Naive thymus-derived CD4-positive, alpha-beta T cell (primary cell): ENCODE measurements at places on chromosomes 12 and 14.
A peak's percentile ranks its signal among the peaks of the same experiment; 100 is the strongest.

DNA sequence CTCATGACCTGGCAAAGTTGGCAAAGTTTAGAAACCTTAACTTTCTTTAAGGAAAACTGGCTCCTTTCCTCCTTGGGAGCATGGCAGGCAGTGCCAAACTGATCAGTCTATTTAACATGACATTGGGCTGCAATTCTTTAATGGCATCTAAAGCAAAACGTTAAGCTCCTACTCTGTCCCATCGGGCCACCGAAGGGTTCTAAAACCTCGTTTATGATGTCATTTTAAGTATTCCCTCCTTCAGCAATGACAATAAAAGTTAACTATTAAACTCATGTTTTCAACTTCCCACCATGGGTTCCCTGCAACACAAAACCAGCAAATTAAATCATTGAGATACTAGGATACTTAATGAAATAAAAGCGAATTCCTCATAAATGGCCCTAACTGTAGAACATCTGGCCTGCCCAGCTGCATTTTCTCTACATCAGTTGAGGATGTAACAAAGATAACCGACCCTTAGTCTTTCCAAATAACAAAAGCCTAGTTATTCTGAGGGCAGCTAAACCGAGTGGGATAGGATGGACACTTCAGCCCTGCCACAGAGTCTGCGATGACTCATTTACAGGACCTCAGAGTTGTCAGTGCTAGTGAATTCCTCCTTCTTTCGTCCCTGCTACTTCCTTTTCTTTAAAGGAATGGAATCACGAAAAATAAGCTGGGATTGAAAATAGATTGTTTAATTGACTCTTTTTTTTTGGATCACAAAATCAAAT, 34.5 kb upstream of the RIC8B start:
- no peak for DNase-seq

- no peak for DNase-seq
Observed at GRCh38 chr12:93380480-93381121, 2.9 kb downstream of the NUDT4 start.

- DNase-seq = no peak
Observed at GRCh38 chr14:64659366-64659765, 44.9 kb upstream of the PLEKHG3 start.

DNA sequence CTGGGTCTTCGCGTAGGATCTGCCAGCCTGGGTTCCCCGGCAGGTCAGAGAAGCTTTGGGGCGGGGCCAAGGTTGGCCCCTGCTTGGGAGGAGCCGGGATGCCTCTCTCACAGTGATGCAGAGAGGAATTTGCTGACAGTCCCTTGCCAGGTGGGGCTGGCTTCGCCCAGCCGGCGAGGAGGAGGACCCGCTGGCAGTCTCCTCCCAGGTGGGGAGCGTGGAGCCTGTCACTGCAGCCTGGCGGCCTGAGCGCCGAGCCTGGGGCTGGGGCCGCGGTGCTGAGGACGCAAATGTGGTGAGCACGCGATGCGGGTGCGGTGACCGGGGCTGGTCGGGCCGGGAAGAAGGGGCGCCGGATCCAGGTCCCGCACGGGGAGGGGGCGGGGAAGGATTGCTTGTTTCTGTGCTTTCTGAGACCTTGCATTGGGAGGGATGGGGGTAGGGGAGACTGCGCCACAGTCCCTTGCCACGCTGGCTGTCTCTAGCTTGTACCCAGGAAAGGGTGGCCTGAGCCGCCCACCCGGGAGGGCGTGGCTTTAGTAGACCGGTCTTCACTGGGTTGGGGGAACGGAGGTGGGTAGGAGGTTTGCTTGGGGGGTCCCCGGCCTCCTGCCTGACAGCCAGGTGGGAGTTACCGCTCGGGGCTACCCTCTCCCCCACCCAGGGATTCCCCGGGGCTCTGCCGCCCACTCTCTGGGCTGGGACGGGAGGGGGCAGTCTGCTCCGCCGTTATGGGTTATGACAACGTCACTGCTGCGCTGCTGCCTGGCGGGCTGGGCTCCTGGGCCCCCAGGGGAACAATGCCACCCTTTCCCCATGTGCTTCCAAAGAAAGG, at the start of gene TMEM63C:
TSS of gene TMEM63C (plus strand) at position 196 of the 835 bp plus-strand sequence. CDS start 37,016 bp downstream, outside the sequence.
- DNase-seq = peak; percentile 25

DNA sequence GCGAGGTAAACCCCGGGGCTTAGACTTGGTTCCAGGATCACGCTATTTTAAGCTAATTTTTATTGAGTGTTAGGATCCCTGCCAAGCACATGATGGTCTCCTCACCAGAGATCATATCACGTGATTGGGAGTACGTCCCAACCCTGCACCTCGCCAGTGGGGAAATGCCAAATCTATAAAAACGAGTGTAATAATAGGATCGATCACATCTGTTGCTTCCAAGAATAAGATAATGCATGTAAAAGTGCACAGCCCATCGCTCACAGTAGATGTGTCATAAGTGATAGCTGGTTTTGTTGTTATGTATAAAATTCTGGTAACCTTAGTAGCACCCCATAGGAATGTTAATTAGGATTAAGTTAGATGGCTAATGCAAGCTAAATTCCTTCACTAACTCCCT, 581.0 kb upstream of the TMEM132C start:
- DNase-seq = no peak

DNA sequence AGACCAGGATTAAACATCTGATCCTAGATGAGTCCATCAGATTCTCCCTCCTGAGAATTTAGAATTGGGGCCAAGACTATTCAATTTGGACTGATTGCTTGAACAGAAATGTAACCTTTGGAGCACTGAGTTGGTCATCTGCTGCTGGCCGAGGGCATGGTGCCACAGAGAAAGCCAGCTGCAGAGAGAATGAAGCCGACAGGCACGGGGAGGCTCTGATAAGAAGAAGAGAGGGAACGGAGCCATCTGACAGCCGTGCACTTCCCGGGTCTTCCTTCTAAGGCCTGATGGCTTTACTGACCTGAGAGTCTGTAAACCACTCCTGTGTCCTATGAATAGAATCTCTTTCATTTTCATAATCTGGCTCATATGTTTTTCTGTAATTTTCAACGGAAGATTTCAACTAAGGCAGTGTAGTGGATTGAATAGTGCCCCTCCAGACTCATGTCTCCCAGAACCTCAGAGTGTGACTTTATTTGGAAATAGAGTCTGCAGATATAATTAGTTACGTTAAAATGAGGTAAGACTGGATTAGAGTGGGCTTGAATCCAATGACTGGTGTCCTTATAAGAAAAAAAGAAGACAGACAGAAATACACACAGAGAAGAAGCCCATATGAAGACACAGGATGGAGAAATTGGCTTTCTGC, 39.1 kb upstream of the FRS2 start:
- no peak for DNase-seq

- no peak for DNase-seq
Observed at GRCh38 chr12:48739618-48740269, 23.2 kb upstream of the CCNT1 start.

DNA sequence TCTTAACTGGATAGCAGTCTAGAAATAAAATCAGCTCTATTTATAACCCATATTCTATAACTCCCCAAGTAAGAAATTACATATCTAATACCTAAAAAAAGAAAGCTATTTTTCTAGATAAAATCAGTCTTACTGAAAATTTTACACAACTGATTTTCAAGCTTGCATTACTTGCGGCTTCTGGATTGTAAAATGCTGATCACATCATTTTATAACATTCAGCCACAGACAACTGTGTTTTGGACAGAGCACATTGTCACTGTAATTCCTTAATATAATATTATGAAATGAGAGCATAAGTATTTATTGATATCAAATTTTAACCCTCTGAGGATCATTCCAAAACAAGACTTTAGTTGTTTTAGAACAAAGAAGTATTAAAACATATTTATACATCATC, 78.5 kb upstream of the ARID2 start:
- DNase-seq = no peak

- DNase-seq = no peak
Observed at GRCh38 chr12:112875608-112876007, 31.2 kb upstream of the OAS1 start.

- no peak for DNase-seq
Observed at GRCh38 chr12:69464428-69464827, 5.8 kb upstream of the FRS2 start.

DNA sequence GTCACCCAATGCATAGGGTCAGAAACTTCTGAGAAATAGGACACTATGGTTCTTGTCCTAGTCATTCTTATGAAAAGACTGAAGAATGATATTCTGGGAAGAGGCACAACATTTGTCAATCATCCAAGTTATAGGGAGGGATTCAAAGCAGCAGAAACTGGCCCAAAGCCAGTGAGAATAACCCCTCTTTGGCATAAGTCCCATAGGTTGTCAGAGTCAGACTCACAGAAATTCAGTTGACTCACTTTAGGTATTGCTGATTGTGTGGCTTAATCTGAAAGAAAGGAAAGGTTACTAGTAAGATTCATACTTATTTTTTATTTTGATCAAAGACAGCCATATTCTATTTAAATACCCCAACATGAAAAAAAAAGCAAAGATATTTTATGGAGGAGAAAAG, 151.0 kb downstream of the SRGAP1 start:
- DNase-seq = no peak

DNA sequence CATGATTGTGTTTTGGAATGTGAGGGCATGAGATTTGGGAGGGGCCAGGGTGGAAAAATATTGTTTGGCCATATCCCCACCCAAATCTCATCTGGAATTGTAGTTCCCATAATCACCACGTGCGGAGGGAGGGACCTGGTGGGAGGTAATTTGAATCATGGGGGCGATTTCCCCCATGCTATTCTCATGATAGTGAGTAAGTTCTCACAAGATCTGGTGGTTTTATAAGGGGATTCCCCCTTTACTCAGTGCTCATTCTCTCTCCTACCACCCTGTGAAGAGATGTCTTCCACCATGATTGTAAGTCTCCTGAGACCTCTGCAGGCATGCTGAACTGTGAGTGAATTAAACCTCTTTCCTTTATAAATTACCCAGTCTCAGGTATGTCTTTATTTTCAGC, 15.7 kb downstream of the OR10P1 start:
- DNase-seq = no peak

DNA sequence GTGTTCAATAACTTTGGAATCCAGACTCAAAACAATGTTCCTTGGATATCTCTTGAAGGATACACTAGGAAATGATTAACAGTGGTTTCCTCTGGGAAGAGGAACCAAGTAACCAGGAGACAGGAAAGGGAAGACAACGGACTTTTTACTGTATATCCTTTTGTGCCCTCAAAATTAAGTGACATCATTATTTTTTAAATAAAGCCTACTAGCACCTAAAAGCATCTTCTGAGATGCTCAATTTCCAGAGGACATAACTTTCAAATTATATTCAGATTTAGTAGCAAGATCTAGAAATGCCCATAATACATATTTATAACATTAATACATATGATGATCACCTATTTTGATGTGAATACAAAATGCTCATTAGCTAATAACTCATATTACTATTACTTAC, 6.5 kb downstream of the HECTD1 start:
- DNase-seq = no peak

DNA sequence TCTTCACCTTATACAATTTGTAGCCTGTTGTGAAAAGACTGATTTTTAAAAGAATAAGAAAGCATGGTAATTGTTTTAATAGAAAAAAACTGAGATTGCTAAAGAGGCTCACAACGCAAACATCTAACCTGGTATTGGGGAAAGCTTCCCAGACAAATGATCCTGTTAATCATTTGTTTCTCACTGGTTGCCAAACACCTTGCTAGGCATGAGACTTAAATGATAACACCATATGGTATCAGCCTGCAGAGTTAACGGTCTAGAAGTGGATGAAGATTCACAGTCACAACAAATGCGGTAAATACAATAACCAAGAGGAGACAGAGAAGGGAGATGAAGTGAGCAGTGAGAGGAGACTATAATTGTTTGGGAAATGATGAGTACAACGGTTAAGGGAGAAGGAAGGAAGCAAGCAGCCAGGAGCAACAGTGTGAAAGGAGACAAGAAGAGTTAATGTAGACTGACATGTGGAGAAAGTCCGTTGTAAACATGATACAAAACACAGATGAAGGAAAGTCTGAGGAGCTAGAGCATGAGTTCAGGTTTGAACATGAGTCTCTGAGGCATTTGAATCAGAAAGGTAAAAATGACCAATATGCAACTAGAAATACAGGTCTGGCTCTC, 19.8 kb downstream of the GXYLT1 start:
- DNase-seq = no peak

- no peak for DNase-seq
Observed at GRCh38 chr12:71469258-71469750, 29.7 kb downstream of the LGR5 start.

GRCh38 chr12:27199638-27200300, 44.3 kb upstream of the STK38L start:
- no peak for DNase-seq

DNA sequence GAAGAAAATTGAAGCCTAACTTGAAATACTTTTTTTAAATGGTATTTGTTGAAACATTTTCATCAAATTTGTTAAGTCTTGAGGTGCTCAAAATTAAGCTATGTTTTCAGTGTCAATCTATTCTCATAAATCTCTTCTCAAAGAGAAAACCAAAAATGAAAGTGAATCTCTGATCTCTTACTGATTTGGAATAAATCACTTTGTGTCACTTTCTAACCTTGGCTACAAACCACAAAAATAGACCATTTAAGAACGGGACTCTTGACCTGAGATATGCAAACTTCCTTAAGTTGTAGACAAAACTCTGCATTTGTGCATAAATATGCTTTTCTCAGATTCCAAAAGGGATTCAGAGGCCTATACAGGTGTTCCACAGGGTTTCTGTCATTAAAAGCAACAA, 192.9 kb downstream of the SEC23A start:
- no peak for DNase-seq

DNA sequence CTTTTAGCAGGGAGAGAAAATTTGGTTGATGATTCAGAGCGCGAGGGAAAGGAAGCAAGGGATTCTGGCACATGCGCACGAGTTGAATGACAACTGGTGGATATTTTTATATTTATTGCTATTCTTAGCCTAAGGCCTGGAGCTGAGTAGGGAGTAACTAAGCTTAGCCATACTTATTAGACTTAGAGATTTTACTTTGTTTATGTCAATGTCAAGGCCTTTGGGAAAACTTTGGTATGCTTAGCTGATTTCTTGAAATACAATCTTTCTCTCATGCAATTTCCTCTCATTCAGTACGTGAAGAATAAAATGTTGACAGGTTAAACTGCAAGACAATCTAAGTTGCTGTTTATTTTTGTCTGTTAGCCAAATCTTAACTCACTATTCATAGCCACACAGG, 101.1 kb downstream of the CRADD start:
- no peak for DNase-seq

DNA sequence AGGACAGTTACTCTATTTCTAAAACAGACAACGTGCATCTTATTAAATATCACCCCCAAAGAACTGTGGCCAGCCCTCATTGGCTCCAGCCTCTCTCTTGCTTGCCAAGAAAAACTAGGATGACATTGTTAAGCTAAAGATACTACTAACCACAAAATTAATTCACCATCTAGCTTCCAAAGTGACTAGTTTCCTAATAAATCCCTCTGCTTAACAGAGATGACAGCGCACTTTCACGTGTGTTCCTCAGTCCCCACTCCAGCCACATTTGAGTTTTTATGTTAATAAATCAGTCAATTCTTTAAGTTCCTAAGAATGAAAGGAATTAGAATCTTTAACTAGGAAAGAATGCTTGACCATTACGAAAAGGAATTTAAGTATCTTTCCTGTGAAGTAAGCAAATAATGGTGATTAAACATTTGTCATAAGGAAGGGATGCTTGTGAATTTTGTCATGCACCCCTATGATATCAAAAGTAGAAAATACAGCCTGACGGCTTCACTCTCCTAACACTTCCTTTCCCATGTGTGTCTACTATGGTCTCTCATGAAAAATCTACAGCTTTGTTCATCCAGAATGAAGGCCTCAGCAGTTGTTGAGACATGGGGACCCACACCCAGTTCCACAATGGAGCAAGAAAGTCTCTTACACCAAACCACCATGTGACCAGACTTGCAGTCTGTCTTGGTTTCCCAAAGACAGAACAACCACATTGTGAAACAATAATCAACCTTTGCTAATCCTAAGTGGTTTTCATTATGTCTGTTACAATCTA, 8.1 kb downstream of the CORO1C start:
- no peak for DNase-seq

- DNase-seq = peak; percentile 55
Observed at GRCh38 chr12:6463216-6463615, 7.3 kb downstream of the VAMP1 start.
